ENCODE measurements at places on chromosomes 4 and X.

- no peak for DNase-seq
Measured at GRCh38 chr4:155530857-155531256, 135.8 kb upstream of the GUCY1A1 start.

DNA sequence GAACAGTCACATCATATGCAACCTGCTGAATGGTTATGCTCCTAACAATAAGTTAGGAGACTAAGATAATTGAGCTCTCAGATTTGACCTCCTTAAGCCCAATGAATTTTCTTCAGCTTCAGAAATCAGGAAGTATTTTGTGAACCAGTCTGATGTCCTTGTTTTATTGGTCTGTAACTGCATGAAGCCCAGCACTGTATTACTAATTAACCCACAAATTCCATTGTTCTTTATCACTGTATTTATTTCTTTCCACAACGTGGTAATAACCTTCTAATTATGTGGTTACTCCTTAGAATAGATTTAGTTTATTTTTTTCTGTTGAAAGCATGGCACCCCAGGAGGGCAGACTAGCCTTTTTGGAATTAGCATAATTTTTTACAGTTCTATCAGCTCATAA lies 3.9 kb upstream of the MFAP3L start:
- no peak for DNase-seq

DNA sequence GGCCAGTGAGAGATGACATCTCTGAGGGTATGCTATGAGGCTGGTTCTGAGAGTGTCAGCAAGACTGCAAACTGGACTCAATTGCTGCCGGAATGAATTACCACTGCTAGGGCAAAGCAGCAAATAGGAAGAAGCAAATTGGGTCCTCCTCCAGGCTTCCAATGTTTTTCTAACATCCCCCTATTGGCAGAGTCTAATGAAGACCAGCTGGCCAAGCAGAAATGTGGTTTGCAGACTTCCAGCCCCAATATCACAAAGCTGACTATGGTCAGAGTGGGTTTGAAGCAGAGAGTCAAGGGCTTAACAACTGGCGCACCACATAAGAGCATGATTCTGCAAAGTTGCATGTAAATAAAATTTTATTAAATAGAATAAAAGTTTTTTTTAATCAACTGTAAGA lies 225.4 kb upstream of the GLRA2 start:
- DNase-seq: no peak

- DNase-seq: peak; percentile 86
Measured at GRCh38 chr4:128427832-128428366, 140.3 kb upstream of the PGRMC2 start.

DNA sequence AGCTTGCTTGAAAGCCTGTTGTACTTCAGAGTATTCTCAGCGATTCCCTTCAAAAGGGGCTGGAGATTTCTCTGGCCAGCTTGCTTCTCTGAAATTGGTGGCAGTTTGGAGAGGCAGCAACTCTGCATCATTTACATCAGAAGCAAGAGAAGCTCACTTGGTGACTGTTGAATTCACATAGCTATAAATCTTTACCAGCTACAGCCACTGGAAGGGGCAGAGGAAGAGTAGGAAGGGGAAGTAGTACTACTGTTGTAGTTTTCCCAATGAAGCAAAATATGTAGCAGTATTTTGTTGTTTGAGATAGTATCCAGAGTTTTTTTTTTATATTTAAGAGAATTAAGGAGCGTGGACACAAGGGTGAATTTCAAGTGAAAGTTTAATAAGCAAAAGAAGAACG lies 2.8 kb downstream of the TENT5D start:
- no peak for DNase-seq

DNA sequence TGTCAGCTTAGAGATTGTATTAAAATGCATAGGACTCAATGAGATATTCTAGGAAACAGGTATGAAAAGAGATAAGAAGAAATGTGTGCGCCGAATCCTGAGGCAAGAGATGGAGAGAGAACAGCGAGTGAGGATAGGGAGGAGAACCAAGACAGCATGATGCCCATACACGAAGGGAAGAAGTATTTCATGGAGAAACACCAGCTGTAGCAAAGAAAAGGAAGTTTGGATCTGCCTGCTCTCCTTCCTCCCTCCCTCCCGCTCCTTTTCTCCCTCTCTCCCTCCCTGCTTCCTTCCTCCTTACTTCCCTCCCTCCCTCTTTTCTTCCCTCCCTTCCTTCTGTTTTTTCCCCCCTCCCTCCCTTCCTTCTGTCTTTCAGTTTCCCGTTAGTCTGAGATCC lies 318.6 kb upstream of the TAPT1 start:
- DNase-seq: no peak

DNA sequence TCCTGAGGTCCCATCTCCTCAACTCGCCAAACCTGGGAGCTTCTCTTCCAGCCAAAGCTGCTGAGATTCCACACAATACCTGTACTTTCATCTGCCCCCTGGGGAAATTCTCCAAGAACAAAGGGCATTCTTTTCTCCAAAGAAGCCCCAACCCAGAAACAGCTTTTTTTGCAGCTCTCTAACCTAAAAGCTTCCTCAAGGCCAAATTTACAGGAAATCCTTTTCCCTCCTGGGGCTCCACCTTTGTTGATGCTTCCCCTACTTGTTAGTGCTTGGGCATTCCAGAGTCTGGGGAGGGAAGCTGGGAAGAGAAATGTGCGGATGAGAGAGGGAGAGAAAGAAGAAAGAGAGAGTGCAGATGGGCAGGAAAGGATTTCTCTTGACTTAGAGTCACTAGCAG lies 24.3 kb downstream of the ZBTB33 start:
- DNase-seq: no peak
